ENCODE measurements at places on chromosomes 7 and 10. TPM values are rescaled to one million over a fixed set of nuclear protein-coding genes. Genes with fewer than 3 reads are reported as not detected.

Gene OR6V1
- not detected for total RNA-seq

Gene CYP2E1
- 6.4 TPM for total RNA-seq

Gene VGF
- total RNA-seq: 338 TPM

Gene TAS2R40
- total RNA-seq: not detected

Gene PDK4
- total RNA-seq: 6.8 TPM

Gene AGR2
- not detected for total RNA-seq

Gene DNAJC12
- 9.7 TPM for total RNA-seq
